ENCODE measurements at places on chromosomes 4 and X.
A peak's percentile ranks its signal among the peaks of the same experiment; 100 is the strongest.

- DNase-seq = no peak
Observed at GRCh38 chr4:95250544-95251137, 298.1 kb downstream of the UNC5C start.

- DNase-seq = no peak
Observed at GRCh38 chr4:27270435-27270834, 409.8 kb downstream of the STIM2 start.

GRCh38 chrX:112628288-112628687 is 51.5 kb downstream of the LHFPL1 start:
- no peak for DNase-seq

GRCh38 chr4:8428288-8429097 is 12.0 kb downstream of the ACOX3 start:
- peak; percentile 95 for DNase-seq

DNA sequence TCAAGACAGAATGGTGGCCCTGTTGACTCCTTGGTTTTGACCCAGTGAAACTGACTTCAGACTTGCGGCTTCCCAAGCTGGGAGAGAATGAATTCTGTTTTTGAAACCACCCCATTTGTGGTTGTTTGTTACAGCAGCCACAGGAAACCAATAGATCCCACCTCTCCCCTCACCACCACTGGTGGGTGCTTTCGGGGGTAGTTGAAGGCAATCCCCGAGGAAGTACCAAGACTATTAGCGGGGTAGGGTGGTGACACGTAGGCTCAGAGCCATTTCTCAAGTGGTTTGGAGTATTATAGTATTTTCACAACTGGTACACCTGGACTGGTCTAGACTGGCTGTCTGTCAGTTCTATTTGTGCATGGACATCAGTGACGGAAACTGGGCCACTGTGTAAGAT is 189.1 kb upstream of the RBPJ start:
- DNase-seq = peak; percentile 45

DNA sequence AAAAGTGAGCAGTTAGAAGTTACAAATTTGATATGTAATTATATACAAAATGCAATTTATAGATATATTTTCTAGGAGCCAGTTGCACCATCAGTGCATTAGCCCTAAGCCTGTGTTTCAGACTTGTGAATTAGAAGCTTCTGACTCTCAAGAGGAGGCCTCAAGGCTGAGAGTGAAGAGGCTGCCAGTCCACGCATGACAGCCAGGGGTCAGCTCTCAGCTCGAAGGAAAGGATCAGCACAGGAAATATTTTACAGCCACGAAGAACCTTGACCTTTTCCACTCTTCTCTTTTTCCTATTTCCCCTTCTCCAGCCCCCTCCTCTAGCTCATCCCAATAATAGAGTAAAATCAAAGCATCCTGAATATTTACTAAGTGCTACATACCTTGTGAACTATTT is 642.4 kb downstream of the TRIML1 start:
- no peak for DNase-seq

DNA sequence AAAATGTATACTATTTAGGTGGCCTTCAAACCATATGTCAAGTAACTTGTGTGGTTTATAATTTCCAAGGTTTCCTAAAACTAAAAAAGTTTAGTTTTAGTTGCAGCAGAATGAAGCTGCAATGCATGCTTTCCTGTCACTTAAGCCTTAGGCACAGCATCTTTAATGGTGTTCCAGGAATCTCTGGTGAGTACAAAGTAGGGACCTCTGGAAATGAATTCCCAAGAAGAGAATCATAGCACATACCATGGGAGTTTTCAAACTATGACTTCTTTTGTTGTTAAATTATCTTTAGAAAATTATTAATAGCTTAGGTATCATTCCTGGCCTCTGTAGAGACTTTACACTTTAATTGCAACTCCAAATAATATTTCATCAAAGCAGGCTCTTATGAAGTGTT is 1005.9 kb upstream of the PABPC4L start:
- DNase-seq = no peak

DNA sequence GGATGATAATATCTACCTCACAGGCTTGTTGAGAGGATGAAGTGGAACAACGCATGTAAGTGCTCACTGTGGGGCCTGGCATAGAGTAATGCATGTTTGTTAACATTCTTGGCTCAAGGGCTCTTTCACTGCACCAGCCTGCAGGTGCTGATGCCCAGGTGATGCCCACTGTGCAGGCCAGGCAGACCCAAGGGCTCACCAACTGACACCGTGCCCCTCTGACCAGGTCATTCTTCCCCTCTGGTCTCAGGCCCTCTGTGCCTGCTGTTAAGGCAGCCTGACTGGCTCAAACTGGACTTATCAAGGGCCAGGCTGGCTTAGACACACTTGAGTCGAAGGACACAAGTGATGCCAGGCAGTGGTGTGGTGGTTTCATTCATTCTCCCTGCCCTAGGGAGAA is 90.5 kb downstream of the PJA1 start:
- DNase-seq = no peak

DNA sequence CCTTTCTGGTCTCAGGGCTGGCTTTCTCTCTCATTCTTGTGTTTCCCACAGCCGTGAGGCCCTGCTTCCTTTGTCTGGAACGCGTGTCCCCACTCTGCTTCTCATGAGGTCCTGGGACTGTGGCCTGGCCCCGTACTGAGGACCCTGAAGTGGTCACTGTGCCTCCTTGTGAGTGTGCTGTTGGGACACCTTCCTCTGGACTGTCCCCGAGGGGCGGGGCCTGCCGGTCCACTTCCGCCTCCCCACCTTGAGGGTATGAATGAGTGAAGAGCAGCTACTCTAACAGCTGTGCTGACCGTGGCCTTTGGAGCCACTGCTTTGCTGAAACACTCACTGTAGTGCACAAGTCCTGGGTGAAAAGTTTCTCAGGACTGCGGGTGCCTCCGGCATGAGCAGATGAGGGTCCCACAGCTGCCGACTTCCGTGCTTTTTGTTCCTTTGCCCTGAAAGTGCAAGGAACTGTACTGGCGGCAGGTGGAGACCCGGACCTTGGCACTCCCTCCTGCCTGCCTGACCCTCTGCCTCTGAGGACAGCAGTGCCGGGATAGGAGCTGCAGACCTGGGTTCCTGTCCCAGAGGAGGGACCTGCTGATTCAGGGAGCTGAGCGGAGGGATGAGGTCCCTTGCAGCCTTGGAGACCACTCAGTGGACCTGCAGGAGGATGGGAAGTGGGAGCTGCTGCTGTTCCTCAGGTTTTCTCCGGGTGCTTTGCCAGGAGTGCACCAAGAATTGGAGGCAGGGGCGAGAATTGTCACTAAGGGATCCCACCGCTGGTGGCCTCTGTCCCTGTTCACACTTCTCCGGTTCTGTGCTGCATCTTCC is 38.0 kb downstream of the HTT-AS start:
- DNase-seq = no peak

- no peak for DNase-seq
Observed at GRCh38 chr4:127917151-127917550, 36.5 kb downstream of the PLK4 start.

- DNase-seq = no peak
Observed at GRCh38 chr4:108533245-108533844, 87.0 kb upstream of the RPL34 start.

DNA sequence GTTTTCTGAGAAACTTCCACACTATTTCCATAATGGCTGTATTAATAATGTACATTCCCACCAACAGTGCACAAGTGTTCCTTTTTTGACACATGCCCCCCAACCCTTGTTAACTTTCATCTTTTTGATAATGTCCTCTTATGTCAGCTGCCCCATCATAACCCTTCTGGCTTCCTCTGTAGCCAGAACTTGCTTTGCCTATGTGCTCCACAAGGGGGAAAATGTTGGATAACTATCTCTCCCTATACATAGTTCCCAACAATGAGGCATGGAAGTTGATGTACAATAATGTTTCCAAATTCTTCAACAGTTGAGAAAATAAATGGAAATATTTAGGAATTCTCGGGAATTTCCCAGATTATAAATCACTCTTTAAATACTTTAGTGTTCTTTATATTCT is 142.9 kb downstream of the ASB9 start:
- no peak for DNase-seq

All from activated naive CD8-positive, alpha-beta T cell treated with anti-CD3 and anti-CD28 coated beads, Interleukin-2, amount 50 U/mL, for 24 hours (primary cell).